ENCODE measurements at places on chromosomes 11 and 22.

DNA sequence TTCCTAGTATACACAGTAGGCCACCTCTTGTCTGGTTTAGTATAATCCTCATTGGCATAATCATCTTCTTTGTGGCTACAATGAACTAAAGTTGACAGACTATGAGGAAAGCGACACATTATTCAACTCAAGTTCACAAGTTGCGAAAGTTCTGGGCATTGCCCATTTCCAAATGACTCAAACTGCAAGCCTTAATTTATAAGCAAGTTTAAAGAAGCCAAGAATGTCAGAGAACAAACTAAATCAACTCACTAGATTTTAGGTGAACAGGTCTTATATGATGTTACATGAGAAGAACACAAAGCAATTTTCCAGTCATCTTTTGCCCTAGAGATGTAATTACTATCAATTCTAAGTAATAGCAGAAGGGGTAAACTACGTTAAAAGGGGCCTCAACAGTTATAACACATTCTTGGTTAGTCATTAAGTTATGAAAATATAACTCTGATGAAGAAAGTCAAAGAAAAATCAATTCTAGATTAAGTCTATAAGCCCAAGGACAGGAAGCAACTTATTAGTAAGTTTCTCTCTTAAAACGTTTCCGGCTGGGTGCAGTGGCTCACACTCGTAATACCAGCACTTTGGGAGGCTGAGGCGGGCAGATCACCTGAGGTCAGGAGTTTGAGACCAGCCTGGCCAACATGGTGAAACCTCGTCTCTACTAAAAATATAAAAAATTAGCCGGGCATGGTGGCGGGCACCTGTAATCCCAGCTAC, 21.5 kb downstream of the PICALM start:
- DNase-seq = no peak

DNA sequence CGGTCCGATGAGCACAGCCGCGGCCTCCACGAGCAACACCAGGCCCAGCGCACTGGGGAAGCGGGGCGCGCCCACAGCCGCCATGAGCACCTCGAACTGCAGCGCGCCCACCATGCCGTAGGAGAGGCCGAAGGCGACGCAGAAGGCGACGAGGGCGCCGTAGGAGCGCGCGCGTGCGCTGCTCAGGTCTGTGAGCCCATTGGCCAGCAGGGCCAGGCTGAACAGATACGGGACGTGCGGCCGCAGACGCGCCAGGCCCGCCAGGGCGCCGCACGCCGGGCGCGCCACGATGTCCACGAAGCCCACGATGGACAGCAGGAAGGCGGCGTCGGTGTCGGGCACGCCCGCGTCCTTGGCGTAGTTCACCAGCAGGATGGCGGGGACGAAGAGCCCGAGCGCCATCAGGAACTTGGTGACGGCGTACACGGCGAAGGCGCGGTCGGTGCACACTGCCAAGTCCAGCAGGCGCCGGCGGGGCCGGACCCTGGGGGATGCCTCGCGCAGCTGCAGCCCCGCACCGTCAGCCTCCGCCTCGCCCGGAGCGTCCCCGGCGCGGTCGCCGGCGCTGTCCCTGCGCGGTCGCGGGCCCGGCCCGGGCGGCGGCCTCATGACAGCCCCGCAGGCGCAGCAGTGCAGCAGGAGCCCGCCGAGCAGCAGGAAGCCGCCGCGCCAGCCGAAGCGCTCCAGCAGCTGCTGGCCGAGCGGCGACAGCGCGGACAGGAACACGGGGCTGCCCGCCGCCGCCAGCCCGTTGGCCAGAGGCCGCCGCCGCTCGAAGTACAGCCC, 2.9 kb downstream of the SLC16A8 start:
- DNase-seq = no peak

DNA sequence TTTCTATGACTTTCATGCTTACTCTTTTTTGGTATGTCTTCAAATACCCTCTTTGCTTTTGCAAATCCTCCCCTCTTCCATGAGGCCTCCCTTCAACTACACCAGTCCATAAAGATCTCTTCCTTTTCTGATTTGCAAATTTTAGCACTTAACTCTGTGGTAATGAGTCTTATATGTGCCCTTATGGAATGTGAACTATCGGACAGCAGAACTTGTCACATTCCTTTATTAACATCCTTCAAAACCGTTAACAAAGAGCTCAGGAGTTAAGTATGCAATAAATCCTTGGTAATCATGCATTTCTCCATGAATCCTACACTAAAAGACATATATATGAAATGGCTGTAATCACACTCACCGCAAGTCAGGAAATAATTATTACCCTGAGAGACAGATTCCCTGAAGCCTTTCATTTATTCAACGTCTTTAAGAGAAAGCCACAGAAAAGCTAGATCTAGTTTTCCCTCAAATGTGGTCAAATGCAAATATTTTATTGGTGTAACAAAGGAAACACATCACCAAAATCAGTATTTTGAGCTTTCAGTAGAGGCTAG, 7.4 kb downstream of the CLNS1A start:
- no peak for DNase-seq

GRCh38 chr22:37176464-37177061, 11.5 kb downstream of the C1QTNF6 start:
- DNase-seq = no peak

DNA sequence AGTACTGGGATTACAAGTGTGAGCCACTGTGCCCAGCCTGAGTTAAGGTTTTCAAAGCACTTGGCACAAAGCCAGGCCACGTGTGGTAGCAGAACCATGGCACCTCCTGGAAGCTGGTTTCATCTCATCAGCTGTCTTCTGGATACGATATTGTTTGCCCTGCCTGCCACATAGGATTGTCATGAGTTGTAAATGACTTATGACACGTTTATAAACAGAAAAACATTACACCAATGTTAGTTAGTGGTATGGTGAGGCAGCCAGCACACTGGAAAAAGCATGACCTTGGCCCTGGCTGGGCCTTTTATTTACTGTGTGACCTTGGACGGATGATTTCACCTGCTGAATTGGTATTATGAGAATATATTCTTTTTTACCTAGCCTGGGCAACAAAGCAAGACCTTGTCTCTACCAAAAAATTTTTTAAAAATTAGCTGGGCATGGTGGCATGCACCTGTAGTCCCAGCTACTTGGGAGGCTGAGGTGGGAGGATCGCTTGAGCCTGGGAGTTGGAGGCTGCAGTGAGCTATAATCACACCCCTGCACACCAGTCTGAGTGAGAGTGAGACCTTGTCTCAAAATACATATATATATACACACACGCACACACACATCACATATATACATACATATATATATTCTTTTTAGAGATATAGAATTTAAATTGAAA, 24.0 kb upstream of the MYH9 start:
- DNase-seq = no peak

GRCh38 chr11:21631991-21632390, 560.9 kb upstream of the ANO5 start:
- no peak for DNase-seq

DNA sequence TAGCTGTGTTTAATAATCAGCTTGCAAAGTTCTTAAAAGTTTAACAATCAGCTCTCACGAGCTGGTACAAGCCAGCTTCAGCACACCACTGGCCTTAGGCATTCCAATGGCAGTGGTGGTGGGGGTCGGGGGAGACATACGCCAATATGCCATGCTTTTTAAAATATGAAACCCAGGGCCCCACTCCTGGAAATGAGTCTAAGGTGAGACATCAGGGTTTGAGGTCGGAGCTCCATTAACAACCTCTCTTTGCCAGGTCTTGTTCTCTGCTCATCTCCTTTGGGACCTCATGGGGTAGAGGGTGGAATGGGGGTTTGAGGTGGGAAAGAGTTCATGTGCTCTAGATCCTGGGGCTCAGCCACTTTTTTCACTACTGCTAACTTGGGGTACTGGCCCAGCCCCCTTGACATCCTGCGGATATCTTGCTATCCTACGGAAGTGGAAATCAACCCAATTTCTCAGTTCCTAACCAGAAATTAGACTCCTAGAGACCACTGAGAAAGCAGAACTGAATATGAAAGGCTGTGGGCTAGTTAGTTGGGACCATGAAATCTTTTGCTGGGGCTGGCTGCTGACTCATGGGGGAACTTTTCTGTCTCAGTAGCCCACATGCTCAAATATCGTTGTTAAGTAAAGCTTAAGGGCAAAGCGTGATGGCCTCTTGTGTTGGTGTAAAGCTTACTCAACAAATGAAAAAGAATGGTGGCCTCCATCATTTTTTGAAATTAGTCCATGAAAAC, 90.1 kb downstream of the PDHX start:
- peak; percentile 27 for DNase-seq

- no peak for DNase-seq
These were observed 55.8 kb downstream of the ELFN2 start for GRCh38 chr22:37371491-37371890.

- no peak for DNase-seq
These were observed 14.5 kb downstream of the PAX6 start for GRCh38 chr11:31796499-31797189.

GRCh38 chr22:19455585-19456370, 8.3 kb upstream of the C22orf39 start:
- DNase-seq = no peak

DNA sequence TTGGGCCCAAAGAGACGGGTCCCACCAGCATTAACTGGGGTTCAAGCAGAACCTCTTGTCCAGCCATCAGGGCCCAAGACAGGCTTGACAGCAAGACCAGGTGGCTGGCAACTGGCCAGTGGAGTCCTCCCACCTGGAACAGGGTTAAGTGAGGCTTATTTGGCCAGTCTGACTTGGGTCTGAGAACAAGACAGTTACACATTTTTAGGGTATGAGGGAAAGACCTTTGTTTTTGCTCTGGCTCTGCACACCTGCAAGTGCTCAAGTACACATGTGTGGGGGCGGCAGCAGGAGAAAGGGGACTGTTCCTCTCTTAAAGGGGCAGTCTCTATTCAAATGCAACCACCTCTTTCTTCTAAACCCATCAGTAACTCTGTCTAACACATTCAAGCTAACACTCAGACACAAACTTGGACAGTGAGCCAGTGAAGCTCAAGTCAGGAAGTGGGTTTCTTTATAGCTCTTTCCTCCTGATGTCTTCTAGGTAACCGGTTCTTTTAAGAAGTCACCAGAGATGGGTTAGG, 116.2 kb downstream of the ETS1 start:
- DNase-seq = peak; percentile 70
